Colonic mucosa (tissue), 4 donors: ENCODE measurements at places on chromosomes 6 and 20. TPM values are rescaled to one million over a fixed set of nuclear protein-coding genes. Genes with fewer than 3 reads are reported as not detected.

ENPP1 gene
- total RNA-seq: 5.9 TPM

CD93 gene
- 5.3 TPM for total RNA-seq

FAXC gene
- 0.44 TPM for total RNA-seq

TAAR1 gene
- total RNA-seq: not detected

IPCEF1 gene
- 1.2 TPM for total RNA-seq

ZNF292 gene
- 30.6 TPM for total RNA-seq

TMEM242 gene
- 11.9 TPM for total RNA-seq

OR2J3 gene
- not detected for total RNA-seq

EEF1A2 gene
- 1.5 TPM for total RNA-seq

MRS2 gene
- 35.7 TPM for total RNA-seq

DOK5 gene
- 0.80 TPM for total RNA-seq

ARMC2 gene
- 2.5 TPM for total RNA-seq

NFATC2 gene
- total RNA-seq: 7.3 TPM

ZBP1 gene
- total RNA-seq: 3.4 TPM

PHACTR1 gene
- 2.2 TPM for total RNA-seq

SCRT2 gene
- not detected for total RNA-seq

HLA-DPA1 gene
- 58.7 TPM for total RNA-seq

COL11A2 gene
- total RNA-seq: 0.44 TPM

BPIFB4 gene
- not detected for total RNA-seq

FAM162B gene
- total RNA-seq: 0.64 TPM
